ENCODE measurements at places on chromosomes 5 and 9.

GRCh38 chr5:72152545-72152944, 45.3 kb downstream of the MAP1B start:
- no peak for DNase-seq

GRCh38 chr9:13352451-13352979, 73.0 kb upstream of the MPDZ start:
- no peak for DNase-seq

- no peak for DNase-seq
These were observed 31.7 kb upstream of the DAB2IP start for GRCh38 chr9:121619545-121620324.

GRCh38 chr5:62082370-62082801, 223.6 kb upstream of the KIF2A start:
- DNase-seq = no peak

GRCh38 chr5:138128334-138128733, 10.9 kb downstream of the NME5 start:
- DNase-seq = no peak

DNA sequence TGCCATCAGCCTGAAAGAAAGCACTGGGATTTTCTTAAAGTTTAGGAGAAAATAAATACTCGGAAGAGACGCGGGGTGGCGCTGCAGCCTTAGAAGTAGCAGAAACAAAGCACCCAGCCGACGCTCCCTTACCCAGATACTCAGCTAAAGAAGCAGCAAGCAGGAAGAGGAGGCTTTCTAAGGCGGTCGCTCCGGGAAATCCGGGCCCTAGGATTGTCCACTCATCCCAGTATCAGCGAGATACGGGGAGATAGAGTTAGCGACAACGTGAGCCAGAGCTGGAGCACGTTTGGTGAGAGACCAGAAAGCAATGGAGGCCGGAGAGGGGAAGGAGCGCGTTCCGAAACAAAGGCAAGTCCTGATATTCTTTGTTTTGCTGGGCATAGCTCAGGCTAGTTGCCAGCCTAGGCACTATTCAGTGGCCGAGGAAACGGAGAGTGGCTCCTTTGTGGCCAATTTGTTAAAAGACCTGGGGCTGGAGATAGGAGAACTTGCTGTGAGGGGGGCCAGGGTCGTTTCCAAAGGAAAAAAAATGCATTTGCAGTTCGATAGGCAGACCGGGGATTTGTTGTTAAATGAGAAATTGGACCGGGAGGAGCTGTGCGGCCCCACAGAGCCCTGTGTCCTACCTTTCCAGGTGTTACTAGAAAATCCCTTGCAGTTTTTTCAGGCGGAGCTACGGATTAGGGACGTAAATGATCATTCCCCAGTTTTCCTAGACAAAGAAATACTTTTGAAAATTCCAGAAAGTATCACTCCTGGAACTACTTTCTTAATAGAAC, at the start of gene PCDHB2:
Gene PCDHB2, plus strand, starts transcription at position 135 of the 782 bp plus-strand sequence. Its CDS starts 176 bp downstream, at position 311.
- DNase-seq = no peak

GRCh38 chr9:98007251-98007928, 24.2 kb downstream of the ANP32B start:
- no peak for DNase-seq

DNA sequence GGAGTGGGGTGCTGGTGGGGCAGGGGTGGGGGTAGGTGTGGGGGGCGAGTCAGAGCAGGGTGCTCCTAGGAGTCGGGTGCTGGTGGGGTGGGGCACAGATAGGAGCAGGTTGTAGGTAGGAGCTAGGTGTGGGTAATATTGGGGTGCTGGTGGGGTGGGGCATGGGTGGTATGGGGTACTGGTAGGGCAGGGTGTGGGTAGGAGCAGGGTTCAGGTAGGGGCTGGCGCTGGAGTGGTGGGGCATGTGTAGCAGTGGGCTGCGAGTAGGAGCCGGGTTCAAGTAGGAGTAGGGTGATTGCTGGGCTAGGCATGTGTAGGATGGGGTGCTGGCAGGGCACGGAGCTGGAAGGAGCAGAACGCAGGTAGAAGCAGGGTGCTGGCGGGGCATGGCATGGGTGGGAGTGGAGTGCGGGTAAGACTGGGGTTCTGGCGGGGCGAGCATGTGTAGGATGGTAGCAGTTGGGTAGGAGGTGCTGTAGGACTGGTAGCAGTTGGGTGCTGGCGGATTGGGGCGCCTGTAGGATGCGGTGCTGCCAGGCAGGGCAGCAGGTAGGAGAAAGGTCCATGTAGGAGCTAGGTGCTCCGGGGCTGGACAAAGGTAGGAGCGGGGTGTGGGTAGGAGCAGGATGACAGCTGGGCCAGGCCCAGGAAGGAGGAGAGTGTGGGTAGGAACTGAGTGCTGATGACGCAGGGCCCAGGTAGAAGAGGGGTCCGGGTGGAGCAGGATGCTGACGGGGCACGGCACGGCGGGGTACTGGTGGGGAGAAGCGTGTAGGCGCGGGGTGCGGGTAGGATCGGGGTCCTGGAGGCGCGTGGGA, 105.5 kb upstream of the SIMC1 start:
- no peak for DNase-seq

DNA sequence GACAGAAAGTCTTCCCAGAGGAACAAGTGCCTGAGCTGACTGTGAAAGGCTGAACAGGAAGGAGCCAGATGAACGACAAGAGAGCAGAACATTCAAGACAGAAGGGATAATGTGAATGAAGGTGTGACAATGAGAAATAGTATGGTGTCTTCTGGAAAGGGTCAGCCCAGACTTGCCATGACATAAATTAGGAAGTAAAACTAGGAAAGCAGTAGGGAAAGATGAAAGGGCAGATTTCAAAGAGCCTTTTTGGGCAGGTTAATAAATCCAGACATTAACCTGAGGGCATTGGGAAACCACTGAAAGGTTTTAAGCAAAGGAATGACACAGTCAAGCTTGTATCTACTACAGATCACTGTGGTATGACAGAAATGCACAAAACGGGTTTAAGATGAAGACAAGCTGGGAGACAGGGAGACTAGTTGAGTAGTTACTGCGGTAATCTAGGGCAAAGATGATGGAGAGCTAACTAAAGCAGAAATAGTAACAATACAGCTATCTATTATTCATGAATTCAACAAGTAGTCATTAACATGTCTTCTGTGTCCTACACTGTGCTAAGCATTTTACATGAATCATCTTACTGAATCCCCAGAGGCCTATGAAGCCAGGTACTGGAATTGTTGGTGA, 580.9 kb upstream of the WWC1 start:
- no peak for DNase-seq

DNA sequence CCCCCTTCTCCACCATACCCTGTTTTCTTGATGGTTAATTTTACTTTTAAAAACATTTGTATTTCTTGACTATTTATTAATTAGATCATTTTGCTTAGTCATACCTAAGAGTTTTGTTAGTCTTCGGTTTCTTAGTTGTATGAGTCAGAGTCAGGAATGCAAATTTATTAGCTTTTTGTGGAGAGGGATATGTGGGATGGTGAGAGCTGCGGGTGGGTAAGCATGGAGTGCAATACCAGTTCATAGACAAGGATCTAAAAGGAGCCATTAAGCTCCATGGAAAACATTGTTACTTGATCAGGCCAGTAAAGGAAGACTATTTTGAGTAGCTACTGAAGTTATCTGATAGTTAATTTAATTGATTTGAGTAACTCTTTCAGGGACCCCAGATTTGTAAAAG, 77.5 kb downstream of the ZSWIM6 start:
- no peak for DNase-seq

DNA sequence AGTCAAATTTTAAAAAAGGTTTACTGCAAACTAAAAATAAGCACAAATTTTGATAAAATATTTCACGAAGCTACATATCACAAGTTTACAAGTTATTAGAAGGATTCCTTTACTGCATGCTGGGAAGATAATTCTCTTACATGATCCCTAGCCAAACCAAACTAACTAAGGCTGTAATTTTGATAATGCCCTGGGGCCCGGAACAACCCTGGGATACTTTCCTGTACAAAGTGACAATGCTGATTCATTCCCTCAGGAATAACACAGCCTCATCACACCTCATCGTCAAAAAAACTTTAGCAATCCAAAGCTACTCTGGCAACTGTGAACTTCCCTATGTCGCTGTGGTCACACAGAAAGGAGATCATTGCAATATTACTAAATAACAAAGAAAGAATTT, 402.9 kb downstream of the RAB3C start:
- DNase-seq = no peak

DNA sequence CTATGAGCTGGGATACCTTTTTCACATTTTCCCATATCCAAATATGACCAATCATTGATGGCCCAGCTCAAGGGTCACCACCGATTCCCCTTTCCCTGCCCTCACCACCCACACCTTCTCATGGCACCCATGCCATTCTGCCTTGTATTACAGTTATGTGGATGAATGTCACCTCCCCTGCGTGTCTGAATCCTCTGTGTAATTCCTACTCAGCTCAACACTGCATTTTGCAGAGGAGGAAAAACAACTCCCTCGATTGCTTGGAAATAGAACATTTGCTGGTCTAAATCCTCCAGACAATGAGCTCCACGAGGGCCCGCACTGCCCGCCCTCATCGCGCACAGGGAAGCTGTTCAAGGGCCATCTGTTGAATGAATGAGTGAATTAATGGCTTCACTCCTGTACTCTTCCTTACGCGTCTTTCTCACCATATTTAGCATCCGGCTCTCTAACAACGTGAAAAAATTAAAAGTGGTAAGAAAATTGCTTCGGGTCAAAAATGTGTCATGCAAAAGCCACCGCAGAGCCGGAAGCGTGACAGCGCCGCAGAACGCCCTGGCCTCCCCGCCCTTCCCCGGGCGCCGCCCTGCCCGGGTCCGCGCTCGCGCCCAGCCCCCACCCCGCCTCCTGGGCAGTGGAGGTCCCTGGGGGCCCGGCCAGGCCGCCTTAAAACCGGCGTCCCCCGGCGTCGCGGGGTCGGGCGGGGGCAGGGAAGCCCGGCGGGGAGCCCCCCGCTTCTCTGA, 704 bp downstream of the SUSD1 start:
- DNase-seq = peak; percentile 57

DNA sequence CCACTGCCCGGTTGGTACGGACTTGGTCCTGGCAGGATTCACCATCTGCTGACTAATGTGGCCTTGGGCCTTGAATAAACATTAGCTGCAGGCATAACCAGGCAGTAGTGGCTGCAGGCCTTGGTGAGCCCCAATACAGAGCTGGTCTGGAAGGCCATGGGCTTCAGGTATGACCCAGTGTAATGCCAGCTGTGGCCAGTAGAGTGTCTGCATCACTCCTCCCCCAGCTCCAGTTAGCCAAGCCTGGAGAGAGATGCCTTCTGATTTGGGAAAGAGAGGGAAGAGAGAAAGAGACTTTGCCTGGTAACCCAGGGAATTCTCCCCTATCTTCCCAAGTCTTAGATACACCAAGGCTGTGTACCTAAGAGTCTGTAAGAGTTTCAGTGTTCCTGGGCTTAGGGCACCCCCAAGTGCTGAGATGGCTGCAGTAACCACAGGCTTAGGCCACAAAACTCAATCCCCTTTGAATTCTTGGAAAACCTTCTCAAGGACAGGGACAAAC, 5.6 kb upstream of the C5 start:
- DNase-seq = no peak
